ENCODE measurements at places on chromosomes 2 and 18. TPM values are rescaled to one million over a fixed set of nuclear protein-coding genes. Genes with fewer than 3 reads are reported as not detected.

- peaks cover 33% of the 10 kb centered on the region for H3K4me1 ChIP-seq
- no peak for DNase-seq
- no peaks in the 10 kb centered on the region for H3K27me3 ChIP-seq
These were observed 211.9 kb downstream of the PTGR3 start for GRCh38 chr18:74996996-74997395.

GRCh38 chr18:58231930-58232329 lies 187.9 kb downstream of the NEDD4L start:
- H3K27ac ChIP-seq = no peak overlapping the region
- H3K4me3 ChIP-seq = no peak overlapping the region
- DNase-seq = no peak
- no peaks in the 10 kb centered on the region for H3K36me3 ChIP-seq
- peaks cover 11% of the 10 kb centered on the region for H3K27me3 ChIP-seq

- H3K27me3 ChIP-seq = no peaks in the 10 kb centered on the region
- no peaks in the 10 kb centered on the region for H3K36me3 ChIP-seq
- DNase-seq = no peak
- H3K4me3 ChIP-seq = no peak overlapping the region
- H3K4me1 ChIP-seq = no peaks in the 10 kb centered on the region
These were observed 200.0 kb downstream of the TSN start for GRCh38 chr2:121955426-121955825.

The POTEI gene
- total RNA-seq = not detected

The MC5R gene
- not detected for total RNA-seq

The TACR1 gene
- not detected for total RNA-seq

The ADRA2B gene
- 0.12 TPM for total RNA-seq
